Foreskin keratinocyte (primary cell): ENCODE measurements at places on chromosomes 2 and 18.

- DNase-seq = no peak
Observed at GRCh38 chr2:7962161-7962560, 719.7 kb upstream of the ID2 start.

DNA sequence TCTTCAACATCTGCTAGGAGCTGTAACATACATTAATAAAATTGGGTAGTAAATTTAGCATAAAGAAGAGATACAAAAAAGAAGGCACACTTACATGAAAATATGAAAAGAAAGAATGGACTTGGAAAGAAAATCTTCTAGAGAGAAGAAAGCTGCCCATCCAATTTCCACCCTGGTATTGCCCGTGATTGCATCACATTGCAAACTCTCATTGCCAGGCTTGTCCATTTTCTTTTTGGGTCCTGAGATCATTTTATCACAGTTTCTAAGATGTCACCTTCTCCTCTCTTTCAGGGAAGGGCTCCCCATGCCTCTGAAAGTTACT, 321.5 kb downstream of the RND3 start:
- no peak for DNase-seq

GRCh38 chr2:233794128-233794658, 16.1 kb downstream of the MROH2A start:
- no peak for DNase-seq

- DNase-seq = no peak
Observed at GRCh38 chr2:3248754-3249475, 128.7 kb downstream of the EIPR1 start.

DNA sequence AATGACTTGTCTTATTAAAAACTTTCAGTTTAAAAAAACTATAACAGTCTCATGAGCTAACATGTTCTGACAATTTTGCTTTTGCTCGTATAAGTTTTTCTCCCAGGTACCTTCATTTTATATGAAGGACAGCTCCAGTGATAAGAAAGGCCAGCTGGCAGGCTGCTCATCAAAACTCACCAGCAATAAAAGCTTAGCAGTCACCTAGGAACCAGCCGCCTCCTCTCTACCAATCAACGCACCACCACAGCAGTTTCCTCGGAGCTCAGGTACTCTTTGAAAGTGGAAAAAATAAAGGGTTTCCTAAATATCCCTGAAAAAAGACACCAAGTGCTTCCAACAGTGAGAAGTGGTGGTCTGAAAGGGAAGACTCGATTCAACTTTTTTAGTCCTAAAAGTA, 100.9 kb upstream of the CCDC150 start:
- no peak for DNase-seq

DNA sequence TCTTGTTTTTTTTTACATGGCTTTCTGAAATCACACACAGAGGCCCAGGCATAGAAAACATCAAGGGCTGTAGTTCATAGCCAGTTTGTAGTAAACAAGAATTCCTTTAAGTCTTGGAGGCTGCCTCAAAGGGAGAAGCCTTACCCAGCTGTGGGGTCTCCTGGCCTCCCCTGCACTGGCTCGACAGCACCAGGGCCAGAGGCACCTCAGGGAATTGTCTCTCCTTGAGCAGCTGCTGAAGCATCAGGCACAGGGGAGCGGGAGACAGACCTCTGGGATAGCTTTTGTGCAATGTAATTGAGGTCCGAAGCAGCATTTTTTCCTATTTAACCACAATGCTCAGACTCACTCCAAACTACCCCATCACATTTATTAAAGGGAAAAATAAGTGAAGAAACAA, 209.1 kb downstream of the HRH4 start:
- no peak for DNase-seq

GRCh38 chr2:62858231-62858832, 152.8 kb downstream of the EHBP1 start:
- no peak for DNase-seq
